Substantia nigra (tissue), 51 donors: ENCODE measurements at places on chromosomes 5 and 9.

GRCh38 chr9:107886826-107887225, 397.3 kb upstream of the KLF4 start:
- DNase-seq = no peak

DNA sequence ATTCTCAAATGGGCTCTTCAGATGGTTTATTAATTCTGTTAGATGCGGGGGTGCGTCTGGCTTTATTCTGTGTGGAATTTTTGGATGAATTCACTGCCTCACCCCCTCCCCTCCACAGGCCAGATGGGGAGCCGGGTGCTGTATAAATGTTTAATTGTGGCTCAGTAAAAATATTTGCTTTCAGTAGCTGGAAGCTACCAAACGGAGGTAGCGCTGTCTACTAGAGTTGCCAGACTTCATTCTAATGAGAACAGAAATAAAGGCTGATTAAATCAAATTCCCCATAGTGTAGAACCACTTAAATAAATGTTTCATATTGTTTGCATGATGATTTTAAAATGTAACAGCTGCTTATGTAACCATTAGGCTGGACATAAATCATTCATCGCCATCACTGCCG, 34.5 kb upstream of the KCNMB1 start:
- DNase-seq = no peak

DNA sequence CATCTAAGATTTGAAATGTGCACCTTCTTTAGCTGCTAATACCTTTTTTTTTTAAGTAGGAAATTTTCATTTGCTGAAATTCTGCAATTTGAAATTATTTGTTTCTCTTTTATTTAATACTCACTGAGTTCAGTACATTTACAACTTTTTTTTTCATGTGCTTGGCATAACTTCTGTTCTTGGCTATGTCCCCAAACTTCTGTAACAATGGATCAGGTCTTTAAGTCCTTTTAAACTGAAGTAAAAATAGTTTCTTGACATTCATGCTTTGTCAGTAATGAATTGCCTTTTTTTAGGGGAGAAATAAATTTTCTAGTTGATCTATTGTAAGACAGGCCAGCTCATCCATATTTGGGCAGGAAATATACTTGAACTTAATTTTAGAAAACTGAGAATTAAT, 41.5 kb downstream of the EDIL3 start:
- no peak for DNase-seq

DNA sequence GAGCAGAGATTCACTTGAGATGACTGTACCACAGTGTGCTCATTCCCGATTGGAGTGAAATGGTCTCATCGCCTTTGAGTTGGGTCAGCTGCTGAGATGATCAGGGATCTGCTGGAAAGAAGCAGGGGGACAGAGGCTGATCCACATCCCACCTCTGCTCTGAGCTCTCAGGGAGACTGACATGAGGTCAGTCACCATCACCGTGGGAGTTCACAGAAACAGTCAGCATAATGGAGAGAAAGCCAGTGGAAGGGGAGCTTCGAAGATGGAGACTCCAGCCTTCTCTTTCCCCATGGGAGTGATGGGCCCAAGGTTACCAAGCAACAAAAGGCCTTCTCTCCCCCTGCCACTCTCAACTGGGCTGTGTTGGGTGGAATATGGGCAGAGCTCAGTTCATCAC, 276.4 kb downstream of the CDK5RAP2 start:
- no peak for DNase-seq

DNA sequence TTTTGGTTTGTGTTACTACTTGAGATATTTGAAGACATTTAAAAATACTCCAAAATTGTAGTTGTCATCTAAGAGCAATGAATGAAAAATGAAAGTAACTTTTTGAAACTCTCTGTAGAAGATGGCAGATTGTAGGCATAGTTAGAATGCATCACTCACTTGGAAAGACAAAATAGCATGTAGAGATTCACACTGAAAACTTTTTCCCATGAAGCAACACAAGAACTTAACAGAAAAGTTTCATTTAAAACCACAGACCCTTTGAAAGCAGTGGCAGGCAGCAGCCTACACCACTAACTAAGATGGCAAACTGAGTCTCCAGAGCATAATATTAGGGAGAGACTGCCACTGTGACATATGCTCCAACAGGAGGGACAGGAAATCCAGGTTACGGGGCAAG, 18.9 kb upstream of the FAM174A start:
- DNase-seq = no peak

DNA sequence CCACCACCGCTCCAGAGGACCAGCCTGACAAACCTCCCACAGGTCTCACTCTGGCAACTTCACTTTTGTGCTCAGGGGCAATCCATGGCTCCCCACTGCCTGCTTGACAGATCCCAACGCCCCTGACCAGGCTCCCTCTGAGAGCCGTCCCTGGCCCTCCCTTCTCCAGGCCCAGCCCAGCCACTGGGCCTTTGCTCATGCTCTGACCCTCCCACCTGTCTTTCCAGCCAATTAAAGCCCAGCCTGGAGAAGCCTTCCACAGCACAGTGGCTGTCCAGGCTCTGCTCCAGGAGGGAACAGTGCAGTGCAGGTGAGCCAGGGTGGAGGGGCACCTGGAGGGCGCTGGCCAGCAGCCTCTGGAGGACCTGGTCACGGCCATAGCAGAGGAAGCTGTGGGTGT, 3.3 kb downstream of the ENTPD2 start:
- no peak for DNase-seq

DNA sequence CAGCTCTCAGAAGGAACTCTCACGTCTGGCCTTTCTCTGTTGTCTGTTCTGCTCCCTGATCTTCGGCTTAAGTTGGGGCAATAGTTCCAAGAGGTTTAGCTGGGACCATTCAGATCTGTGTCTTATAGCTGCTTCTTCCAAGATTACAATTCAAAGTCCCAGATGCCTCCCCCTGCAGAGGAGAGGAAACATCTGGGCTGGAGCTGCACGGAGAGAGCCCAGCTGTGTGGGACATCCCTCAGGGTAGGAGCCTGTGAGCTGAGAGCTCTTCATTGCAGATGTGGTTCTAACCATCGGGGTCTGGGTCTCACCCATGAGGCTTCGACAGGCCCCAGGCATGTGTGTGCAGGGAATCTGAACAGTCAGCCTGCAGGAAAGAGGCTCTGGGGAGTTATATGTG, 9.0 kb upstream of the PHF19 start:
- no peak for DNase-seq

GRCh38 chr9:16642421-16643109, 227.9 kb downstream of the BNC2 start:
- no peak for DNase-seq

GRCh38 chr5:119395080-119395836, 39.4 kb downstream of the TNFAIP8 start:
- no peak for DNase-seq

- DNase-seq = no peak
Observed at GRCh38 chr9:21333226-21333625, 2.0 kb downstream of the KLHL9 start.

GRCh38 chr5:126640866-126641265, 40.1 kb downstream of the PHAX start:
- no peak for DNase-seq

- no peak for DNase-seq
Observed at GRCh38 chr5:151662805-151663204, 23.9 kb downstream of the SPARC start.

GRCh38 chr9:95311961-95312360, 5.5 kb downstream of the FANCC start:
- no peak for DNase-seq

DNA sequence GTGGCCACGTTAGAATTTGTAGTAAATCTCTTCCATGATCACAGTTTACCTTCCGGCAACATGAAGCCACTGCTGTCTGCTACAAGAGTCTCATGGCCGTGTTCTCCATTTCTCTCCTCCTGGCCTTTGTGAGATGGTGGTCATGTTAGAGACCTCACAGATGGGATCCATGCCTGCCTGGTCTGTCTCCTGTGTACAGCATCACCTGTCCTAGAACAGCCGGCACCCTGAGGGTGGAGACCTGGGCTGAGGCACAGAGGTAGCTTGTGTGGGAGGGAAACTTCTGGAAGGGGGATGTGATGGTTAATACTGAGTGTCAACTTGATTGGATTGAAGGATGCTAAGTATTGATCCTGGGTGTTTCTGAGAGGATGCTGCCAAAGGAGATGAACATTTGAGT, 3.1 kb upstream of the FCN2 start:
- DNase-seq = no peak

GRCh38 chr9:93662952-93663572, 86.7 kb downstream of the PHF2 start:
- no peak for DNase-seq

GRCh38 chr9:82148901-82149461, 160.4 kb downstream of the SPATA31D1 start:
- DNase-seq = no peak

- DNase-seq = no peak
Observed at GRCh38 chr9:69093471-69094103, 58.0 kb downstream of the FXN start.

DNA sequence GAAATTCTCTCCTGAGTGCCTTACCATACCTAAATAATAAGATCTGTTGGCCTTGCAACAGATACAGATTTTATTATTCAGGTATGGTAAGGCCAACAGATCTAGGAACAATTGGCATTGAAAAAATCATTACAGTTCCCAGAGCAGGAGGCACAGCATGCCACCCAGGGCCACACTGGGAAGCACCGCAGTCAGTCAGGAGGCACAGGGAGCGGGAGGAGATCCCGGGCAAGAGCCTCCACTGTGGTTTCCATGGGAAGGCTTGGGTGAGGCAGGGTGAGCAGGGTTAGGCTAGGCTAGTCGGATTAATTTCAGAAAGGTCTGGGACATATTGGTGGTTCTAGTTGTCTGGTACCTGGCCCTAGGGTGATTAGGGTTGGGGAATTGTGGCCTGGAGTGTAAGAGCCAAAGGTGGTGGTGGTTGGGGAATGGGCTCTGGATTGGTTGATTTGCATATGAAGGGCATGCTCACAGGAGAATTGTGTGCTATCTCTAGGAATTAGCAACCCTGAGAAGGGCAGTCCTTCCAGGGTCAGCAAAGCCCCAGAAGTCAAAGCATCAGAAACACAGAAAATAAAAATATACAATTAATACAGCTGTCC, 111.4 kb downstream of the PDE8B start:
- no peak for DNase-seq

- DNase-seq = no peak
Observed at GRCh38 chr5:139961435-139962157, 81.5 kb downstream of the NRG2 start.

DNA sequence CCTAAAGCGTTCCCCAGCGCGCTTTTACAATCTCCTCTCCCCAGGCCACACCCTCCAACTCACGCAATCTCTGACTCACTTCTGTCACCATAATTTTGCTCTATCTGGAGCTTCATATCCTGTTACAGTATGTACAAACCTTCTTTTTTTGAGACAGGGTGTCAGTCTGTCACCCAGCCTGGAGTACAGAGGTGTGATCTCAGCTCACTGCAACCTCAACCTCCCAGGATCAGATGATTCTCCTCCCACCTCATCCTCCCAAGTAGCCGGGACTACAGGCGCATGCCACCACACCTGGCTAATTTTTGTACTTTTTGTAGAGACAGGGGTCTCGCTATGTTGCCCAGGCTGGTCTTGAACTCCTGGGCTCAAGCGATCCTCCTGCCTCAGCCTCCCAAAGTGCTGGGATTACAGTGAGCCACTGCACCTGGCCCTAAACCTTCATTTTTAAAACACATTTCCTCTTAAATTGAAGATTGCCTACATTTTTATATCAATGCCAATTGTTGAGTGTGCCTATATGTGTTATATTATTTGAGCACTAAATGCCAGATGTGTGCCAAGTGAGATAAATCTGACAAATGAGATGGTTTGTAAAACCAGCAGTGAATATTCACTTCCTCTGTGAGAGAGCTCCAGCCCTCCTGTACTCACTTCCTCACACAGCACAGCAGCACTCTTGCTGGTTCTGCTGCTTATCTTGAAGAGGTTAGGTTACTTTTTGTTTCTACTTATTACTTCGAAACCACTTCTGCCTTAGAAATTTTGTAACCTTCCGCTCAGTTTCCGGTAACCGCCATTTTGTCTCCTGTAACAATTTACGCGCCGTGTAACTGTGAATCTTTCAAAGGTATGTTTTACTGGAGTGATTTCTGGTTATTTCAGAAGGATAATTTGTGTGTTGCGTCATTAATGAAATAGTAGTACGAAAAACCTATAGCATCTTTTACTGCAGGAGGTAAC, 57.9 kb downstream of the DOCK8 start:
- DNase-seq = no peak

DNA sequence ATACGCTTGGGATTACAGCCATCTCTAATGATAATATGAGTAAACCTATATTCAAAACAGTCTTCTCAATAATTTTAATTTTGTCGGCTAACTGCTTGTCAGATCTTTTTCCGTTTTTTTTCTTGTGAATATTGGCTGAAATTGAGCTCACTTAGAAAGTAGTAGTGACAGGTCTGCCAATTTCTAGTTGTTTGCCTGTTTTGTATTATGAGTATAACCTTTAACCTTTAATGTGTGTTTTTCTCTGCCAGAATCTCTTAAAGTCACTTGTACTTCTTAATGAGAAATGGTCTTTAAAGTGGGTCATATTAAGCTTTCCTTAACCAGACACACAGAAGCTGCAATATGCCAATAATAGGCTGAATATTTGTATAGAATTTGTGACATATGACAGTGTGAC, 511.0 kb downstream of the CSNK1G3 start:
- DNase-seq = no peak

DNA sequence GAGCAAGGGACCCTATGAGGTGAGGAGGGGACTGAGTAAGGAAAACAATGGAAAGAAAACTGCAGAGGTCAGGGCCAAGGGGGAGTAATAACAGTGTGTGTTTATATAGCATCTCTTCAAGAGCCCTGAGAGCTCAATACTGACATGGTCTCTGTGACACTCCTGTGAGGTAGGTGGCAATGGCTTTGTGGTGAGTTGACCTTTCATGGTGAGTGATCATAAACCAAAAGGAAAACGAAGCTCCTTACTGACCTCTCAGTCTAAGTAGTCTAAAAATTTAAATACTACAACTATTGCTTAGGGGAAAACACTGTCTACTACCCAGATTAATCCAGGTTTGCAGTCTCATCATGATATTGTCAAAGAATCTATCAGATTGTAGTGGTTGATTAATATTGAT, 130.9 kb downstream of the SNCAIP start:
- DNase-seq = no peak

- DNase-seq = no peak
Observed at GRCh38 chr9:133115604-133116345, 5.3 kb downstream of the RALGDS start.

DNA sequence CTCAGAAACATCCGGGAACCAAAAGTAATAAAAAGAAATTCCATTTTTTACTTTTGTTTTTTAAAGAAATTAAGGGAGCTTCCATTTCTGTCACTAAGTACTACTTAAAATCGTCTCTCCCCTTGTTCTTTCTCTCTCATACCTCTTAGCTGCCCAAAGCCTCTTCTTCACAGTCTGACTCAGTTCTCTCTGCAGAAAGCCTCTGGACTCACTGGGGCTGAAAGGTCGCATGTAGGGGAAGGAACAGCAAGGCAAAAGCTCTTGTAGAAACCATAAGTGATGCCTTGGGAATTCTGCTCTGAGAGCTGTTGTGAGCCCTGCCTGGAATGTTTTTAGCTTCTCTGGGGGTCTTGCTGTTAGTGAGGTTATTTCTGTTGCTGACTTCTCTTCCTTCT, 100.8 kb upstream of the RANBP3L start:
- no peak for DNase-seq
